ENCODE measurements at places on chromosomes 11 and 22.

- no peak for DNase-seq
Measured at GRCh38 chr11:98568013-98568412, 452.7 kb upstream of the CNTN5 start.

DNA sequence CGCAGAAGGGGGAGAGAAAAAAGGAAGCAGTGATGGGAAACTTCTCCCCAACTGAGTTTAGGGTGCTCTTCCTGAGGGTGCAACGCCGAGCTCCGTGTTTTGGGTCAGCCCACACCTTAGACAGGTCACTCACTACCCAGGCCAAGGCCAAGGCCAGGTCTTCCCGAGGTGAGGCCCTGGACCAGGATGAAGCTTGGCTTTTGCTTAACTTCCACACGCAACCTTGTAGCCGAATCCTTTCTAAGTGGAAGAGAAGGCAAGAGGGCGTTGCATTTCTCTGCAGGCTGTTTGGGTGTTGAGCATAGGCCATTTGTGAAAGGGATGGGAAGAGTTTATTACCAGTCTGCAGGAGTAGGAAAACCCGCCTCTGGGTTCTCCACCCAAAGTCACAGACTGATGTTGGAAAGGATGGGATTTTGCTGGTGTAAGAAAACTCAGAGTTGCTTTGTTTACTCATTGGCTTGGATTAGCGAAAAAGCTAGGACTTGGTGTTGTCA, 1.5 kb downstream of the KREMEN1 start:
- DNase-seq: no peak

GRCh38 chr11:76553554-76554476, 109.0 kb downstream of the EMSY start:
- DNase-seq: no peak

DNA sequence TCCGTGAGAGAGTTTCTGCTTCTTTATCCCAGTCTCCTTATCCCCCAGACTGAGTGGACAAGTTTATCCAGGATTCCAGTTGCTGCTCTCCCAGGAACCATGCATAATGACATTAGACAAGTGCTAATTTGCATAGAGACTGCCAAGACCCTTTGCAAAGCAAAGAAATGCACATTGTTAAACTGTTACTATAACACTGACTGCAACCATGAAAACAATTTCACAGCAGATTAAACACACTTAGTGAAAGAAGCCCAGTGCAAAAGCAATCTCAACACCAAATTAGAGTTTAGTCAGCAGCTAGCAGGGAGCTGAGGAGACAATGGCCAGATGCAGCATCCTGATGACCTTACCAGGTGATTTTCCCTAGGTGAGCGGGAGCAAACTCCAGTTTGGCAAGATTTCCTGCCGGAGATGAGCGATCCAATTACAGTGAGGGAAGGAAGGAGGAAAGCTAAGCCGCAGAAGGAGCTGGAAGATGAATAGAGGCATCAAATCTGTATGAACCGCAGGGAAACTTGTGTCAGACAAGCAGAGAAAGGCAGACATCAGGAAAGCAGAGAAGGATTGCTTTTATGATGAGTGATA, 273.8 kb upstream of the B3GAT1 start:
- no peak for DNase-seq

DNA sequence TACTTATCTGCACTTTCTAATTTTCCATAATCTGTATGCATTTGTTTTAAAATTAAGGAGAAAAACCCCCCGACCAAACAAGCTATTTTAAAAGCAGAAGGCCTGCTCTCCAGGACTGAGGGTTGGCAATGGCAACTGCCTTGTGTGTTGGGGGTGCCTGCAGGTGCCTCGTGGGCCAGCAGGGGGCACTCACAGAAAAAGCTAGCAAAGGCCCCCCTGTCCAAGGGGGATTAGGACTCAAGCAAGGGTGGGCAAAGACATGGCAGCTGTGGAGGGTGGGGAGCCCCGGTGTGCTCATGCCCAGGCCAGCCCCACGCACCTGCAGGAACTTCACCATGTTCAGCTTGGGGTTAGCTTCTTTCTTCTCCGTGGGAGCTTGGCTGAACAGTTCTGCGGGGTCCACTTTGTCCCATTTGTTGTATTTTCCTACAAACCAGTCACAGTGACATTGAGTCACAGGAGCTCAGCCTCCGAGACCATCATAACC, 10.3 kb downstream of the TOP3B start:
- no peak for DNase-seq

DNA sequence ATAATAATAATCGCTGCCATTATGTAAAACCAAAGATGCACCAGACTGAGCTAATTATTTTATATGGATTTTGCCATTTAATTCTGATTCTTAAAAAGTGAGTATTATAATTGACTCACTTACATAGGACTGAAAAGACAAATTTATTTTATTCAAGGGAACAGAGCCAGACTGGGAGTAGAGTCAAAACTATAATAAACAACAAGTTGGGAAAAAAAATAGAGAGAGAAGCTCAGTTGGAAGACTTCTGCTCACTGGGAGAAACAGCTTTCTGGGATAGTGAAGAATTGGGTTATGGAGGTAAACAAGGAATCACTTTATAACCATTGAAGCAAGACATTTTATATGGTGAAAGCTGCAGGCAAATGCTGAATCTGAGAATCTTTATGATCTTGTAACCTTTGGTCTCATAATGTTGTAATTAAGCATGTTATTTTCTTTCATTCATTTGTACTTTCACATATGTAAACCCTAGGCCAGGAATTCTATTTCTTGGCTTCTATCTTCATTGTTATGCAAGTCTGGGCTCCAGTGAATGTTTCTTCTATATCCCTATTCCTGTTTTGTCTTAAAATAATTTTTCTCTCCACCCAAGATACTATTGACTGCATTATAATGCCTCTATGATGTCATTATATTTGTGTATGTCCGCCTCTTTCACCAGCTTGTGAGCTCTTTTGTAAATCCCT, 725.3 kb upstream of the CCDC179 start:
- no peak for DNase-seq

GRCh38 chr22:32067613-32068012, 24.6 kb downstream of the SLC5A1 start:
- DNase-seq: no peak

GRCh38 chr11:130131961-130132850, 27.4 kb upstream of the ST14 start:
- DNase-seq: no peak

DNA sequence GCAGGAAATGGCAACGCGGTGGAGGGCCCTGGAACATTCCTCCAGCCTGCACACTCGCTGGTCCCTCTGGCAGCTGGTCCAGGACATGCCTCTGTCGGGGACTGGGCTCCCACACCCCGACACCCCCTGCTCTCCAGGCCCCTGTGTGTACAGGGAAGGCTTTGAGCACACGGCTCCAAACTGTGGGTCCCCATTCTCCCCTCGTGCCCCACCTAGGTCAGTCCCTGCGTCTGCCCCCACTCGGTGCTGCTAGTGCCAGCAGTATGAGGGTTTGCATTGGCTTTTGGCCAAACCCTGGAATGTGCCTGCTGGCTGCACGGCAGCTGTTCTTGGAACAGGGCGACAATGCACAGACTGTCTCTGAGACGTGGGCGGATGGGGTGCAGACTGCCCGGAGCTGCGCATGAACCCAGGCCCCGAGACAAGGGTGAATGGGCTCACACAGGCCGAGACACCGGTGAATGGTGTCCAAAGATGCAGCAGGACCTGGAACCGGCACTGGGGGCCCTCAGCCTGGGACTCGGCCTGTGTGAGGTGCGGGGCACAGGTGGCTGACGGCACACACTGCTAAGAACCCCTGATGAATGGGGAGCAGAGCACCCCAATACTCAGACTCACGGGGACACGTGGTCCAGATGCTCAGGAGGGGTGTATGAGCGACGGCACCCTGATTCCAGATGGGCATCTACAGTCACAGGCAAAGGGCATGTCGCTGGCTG, 7.5 kb upstream of the SYT8 start:
- DNase-seq: peak; percentile 53

DNA sequence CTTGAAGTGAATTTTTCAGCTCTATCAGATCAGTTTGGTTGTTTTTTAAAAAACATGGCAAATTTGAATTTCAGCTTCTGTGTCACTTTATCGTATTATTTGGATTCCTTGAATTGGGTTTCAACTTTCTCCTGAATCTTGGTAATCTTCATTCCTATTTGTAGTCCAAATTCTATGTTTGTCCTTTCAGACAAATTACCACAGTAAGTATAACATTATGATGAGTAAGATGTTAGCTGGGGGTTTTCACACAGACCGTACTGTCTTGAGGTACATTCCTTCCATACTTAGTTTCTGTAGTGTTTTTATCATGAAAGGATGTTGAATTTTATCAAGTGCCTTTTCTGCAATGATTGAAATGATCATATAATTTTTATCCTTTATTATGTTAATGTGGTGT, 28.0 kb downstream of the OR5B17 start:
- peak; percentile 16 for DNase-seq

- no peak for DNase-seq
Measured at GRCh38 chr22:26849575-26849974, 192.2 kb downstream of the MIAT start.

- DNase-seq: no peak
Measured at GRCh38 chr11:55714982-55715888, 53.2 kb downstream of the OR4C6 start.

GRCh38 chr22:48960576-48960975, 867.1 kb downstream of the BRD1 start:
- no peak for DNase-seq

- no peak for DNase-seq
Measured at GRCh38 chr11:9701799-9702198, 37.9 kb downstream of the SWAP70 start.

DNA sequence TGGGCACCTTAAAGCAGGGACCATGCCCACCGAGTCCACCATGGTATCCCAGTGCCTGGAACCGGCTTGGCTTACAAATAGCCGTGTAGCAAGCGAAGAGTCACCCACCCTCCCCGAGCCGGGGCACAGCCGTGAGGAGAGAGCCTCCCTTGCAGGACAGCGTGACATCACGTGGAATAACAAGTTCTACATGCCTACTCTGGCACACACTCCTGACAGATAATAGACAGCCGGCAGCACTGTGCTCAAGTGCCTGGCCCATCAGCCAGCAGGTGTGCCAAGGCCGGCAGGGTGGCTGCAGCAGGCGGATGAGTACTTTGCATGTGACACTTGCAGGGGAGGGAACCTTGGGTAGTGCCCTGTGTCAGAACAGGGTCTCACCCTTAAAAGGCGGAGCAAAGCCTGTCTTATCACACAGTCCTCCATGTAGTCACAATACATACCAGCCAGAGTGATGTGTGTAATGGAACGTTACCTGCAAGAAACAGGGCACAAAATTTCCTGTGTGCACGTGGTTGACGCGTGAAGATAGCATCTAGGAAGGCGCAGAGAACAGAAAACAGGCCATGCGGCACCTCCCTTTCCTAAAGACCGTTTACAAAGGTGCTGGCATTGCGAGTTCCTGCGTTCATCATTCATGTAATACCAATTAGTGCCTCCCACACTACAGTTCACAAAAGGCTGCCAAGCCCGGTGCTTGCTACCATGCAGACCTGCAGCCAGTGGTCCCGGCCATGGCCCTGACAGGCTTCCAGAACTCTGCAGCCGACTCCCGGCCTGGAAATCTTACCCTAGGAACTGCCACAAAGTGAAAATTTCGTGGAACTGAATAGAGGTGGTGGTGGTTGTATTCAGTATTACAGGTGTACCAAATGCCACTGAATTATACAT, 16.4 kb downstream of the TOM1 start:
- DNase-seq: no peak

DNA sequence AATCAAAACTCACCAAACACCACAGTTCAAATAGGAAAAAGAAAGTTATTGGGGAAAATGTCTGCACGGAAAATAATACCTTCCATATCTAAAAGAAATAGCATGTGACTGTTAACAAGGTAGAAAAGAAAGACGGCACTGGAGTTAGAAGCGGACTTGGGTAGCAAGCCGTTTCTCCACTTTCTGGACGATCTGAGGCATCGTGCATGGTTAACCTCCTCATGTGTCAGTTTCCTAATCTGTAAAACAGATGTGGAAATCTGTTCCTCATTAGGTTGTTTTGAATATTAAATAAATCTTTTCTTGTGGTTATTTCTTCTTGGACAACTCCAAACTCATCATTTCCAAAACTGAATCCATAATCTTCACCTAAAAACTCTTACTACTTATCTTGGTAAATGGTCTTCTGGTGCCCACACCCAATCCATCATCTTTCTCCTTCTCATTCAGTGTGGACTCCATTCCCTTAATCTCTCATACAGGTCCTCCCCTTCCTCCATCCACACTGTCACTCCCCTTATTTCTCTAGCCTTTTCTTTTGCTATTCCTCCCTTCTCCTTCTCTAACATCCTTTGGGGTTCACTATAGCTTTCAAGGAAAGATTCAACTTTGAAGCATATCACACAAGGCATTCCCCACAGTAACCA, 53.5 kb downstream of the VSIG10L2 start:
- DNase-seq: no peak

GRCh38 chr22:19820880-19821522, 33.7 kb downstream of the GNB1L start:
- DNase-seq: no peak

Measured in AG04449 (cell line).